Endodermal cell (in vitro differentiated cells): ENCODE measurements at places on chromosomes 13 and 19. TPM values are rescaled to one million over a fixed set of nuclear protein-coding genes. Genes with fewer than 3 reads are reported as not detected.

DNA sequence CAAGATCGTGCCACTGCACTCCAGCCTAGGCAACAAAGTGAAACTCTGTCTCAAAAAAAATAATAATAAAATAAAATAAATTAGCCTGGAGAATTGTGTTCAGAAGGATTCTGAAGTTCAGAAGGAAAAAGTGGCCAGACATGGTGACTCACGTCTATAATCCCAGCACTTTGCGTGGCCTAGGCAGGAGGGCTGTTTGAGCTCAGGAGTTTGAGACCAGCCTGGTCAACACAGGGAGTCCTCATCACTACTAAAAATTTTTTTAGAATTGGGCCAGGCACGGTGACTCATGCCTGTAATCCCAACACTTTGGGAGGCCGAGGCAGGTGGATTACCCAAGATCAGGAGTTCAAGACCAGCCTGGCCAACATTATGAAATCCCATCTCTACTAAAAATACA, 6.0 kb downstream of the RDH8 start:
- no peaks in the 10 kb centered on the region for H3K27me3 ChIP-seq
- no peaks in the 10 kb centered on the region for H3K4me1 ChIP-seq
- H3K36me3 ChIP-seq = no peaks in the 10 kb centered on the region
- DNase-seq = no peak
- H3K4me3 ChIP-seq = no peak overlapping the region
- H3K27ac ChIP-seq = no peak overlapping the region

DNA sequence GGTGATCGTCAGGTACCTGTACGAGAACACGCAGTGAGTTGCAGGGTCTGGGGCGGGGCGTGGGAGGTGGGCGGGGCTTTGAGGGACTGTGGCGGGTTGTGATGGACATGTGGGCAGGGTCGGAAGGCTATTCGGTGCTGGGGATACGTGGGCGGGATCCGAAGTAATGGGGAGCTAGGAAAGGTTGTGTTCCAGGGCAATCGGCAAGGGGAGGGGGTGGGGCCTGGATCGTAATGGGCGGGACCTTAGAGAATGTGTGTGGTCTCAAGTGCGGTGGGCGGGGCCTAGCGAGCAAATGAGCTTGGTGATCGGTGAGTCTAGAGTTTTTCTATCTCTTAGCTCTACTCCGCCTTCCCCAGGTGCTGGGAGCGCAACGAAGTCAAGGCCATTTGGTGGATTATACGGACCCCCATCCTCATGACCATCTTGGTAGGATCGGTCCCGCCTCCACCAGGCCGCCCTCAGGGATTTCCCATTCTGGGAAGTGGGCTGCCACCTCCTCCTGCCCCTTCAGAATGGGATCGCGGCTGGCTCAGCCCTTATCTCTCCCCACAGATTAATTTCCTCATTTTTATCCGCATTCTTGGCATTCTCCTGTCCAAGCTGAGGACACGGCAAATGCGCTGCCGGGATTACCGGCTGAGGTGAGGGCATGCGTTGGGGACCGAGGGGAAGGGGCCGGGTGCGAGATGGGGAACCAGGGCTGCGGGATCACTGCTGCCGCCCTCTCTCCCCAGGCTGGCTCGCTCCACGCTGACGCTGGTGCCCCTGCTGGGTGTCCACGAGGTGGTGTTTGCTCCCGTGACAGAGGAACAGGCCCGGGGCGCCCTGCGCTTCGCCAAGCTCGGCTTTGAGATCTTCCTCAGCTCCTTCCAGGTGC, 9.6 kb downstream of the GIPR start:
- H3K4me3 ChIP-seq = peak overlapping the region; percentile 79
- no peaks in the 10 kb centered on the region for H3K27me3 ChIP-seq
- no peaks in the 10 kb centered on the region for H3K4me1 ChIP-seq
- no peaks in the 10 kb centered on the region for H3K36me3 ChIP-seq
- peak; percentile 100 for DNase-seq
- H3K27ac ChIP-seq = no peak overlapping the region

ZNF442 gene
- total RNA-seq = 3.5 to 6.1 TPM (median 5.6 TPM) in 3 replicates

DNA sequence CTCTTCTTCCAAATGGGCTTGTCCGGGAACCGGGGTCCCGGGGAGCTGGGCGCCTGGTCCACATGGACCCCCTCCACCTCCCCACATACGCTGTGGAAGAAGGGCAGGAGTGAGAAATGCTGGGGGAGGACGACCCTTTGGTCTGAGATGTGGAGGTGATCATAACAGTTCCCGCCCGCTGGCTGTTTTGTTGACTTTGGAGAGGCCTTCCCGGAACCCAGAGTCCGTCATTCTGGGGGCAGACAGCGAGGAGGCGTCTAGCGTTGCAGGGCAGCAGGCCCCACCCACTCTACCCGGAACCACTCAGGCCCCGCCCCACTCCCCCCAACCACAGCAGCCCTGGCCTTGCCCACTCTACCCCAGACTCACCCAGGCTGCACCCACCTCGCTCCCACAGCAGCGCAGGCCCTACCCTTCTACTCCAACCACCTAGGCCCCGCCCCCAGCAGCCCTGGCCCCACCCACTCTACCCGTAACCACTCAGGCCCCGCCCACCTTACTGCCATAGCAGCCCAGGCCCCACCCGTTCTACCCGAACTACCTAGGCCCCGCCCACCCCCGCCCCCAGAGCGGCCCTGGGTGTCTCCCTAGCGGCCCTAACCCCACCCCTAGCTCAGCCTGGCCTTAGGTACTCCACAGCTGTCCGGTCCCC, 7.1 kb downstream of the GPR108 start:
- no peaks in the 10 kb centered on the region for H3K4me1 ChIP-seq
- DNase-seq = peak; percentile 99
- H3K4me3 ChIP-seq = no peak overlapping the region
- no peaks in the 10 kb centered on the region for H3K27me3 ChIP-seq

- H3K4me3 ChIP-seq = no peak overlapping the region
- H3K4me1 ChIP-seq = peaks cover 5% of the 10 kb centered on the region
- H3K27me3 ChIP-seq = no peaks in the 10 kb centered on the region
Measured at GRCh38 chr13:48640767-48641166, 13.0 kb upstream of the CYSLTR2 start.

DNA sequence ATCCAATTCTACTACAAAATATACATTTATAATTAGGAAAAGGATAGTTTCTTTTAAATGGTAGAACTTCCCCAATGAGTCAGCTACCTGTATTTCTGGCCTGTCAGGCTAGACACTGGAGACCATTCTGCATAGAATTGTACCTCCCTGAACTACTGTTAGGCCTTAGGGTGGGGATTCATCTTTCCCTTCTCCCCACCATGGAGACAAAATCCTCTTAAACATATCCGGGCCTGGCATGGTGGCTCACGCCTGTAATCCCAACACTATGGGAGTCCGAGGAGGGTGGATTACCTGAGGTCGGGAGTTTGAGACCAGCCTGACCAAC, 24.5 kb upstream of the TPT1 start:
- H3K36me3 ChIP-seq = peaks cover 32% of the 10 kb centered on the region
- DNase-seq = no peak
- no peaks in the 10 kb centered on the region for H3K27me3 ChIP-seq
- no peak overlapping the region for H3K4me3 ChIP-seq
- peaks cover 4% of the 10 kb centered on the region for H3K4me1 ChIP-seq

GRCh38 chr19:3099347-3100145, 5.4 kb downstream of the GNA11 start:
- H3K27ac ChIP-seq = no peak overlapping the region
- no peaks in the 10 kb centered on the region for H3K27me3 ChIP-seq
- H3K36me3 ChIP-seq = no peaks in the 10 kb centered on the region
- H3K4me1 ChIP-seq = peaks cover 7% of the 10 kb centered on the region
- H3K4me3 ChIP-seq = no peak overlapping the region
